ENCODE measurements at places on chromosomes 7 and 10.

- DNase-seq = no peak
- no peaks in the 10 kb centered on the region for H3K36me3 ChIP-seq
- no peak overlapping the region for H3K4me3 ChIP-seq
- peaks cover 4% of the 10 kb centered on the region for H3K4me1 ChIP-seq
- no peaks in the 10 kb centered on the region for H3K27me3 ChIP-seq
- no peak overlapping the region for H3K27ac ChIP-seq
Observed at GRCh38 chr7:100211342-100211780, 8.4 kb upstream of the PVRIG start.

- no peaks in the 10 kb centered on the region for H3K36me3 ChIP-seq
- peak overlapping the region; percentile 42 for H3K27ac ChIP-seq
- H3K4me1 ChIP-seq = peaks cover 43% of the 10 kb centered on the region
- no peaks in the 10 kb centered on the region for H3K27me3 ChIP-seq
Observed at GRCh38 chr7:121020249-121020988, 31.9 kb downstream of the CPED1 start.

GRCh38 chr10:4470231-4470835 lies 355.7 kb upstream of the AKR1E2 start:
- H3K36me3 ChIP-seq = no peaks in the 10 kb centered on the region
- DNase-seq = no peak
- H3K27me3 ChIP-seq = no peaks in the 10 kb centered on the region
- no peak overlapping the region for H3K27ac ChIP-seq

GRCh38 chr7:150986099-150986512 lies 4.7 kb upstream of the NOS3 start:
- DNase-seq = no peak
- no peak overlapping the region for H3K4me3 ChIP-seq
- no peak overlapping the region for H3K27ac ChIP-seq
- peaks cover 14% of the 10 kb centered on the region for H3K4me1 ChIP-seq
- no peaks in the 10 kb centered on the region for H3K36me3 ChIP-seq
- H3K27me3 ChIP-seq = no peaks in the 10 kb centered on the region

DNA sequence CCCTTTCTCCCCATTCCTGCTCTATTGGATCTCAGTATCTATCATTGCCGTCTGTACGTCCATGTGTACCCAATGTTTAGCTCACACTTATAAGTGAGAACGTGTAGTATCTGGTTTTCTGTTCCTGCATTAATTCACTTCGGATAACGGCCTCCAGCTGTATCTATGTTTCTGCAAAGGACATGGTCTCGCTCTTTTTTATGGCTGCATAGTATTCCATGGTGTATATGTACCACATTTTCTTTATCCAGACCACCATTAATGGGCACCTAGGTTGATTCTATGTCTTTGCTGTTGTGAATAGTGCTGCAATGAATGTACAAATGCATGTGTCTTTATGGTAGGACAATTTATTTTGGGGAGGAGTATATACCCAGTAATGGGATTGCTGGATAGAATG lies 94.4 kb upstream of the MPP7 start:
- peaks cover 12% of the 10 kb centered on the region for H3K4me1 ChIP-seq
- H3K27ac ChIP-seq = no peak overlapping the region
- no peak for DNase-seq
- H3K4me3 ChIP-seq = no peak overlapping the region
- H3K27me3 ChIP-seq = no peaks in the 10 kb centered on the region

- H3K27ac ChIP-seq = peak within 1 kb of the TSS; percentile 91
- no peaks in the 10 kb centered on the region for H3K36me3 ChIP-seq
- peak within 1 kb of the TSS; percentile 73 for H3K4me3 ChIP-seq
- no peak for DNase-seq
Observed at GRCh38 chr10:114404171-114405010, at the start of gene AFAP1L2. TSS of gene AFAP1L2 (minus strand) at chr10:114404502. CDS start at chr10:114404455, 47 bp downstream.

DNA sequence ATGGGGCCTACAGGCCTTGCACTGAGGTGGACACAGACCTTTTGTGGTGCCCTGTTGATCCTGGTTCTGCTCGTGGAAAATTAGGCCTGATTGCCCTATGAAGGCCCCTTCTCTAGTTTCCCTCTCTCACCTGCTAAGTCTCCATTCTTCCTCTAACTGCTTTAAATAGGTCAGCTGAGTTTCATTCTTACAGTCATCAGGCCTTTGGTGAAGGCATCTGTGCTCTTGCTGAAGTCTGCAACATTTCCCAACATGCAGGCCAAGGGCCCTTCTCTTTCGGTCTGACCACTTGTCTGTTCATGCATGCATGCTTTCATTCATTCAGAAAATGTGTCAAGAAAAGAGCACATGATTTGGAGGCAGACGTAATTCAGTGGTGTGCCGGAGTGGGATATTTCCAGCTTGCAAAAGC lies 244.0 kb downstream of the BUB3 start:
- no peak for DNase-seq
- no peak overlapping the region for H3K4me3 ChIP-seq
- H3K36me3 ChIP-seq = no peaks in the 10 kb centered on the region
- H3K27ac ChIP-seq = no peak overlapping the region
- no peaks in the 10 kb centered on the region for H3K4me1 ChIP-seq
- H3K27me3 ChIP-seq = no peaks in the 10 kb centered on the region

DNA sequence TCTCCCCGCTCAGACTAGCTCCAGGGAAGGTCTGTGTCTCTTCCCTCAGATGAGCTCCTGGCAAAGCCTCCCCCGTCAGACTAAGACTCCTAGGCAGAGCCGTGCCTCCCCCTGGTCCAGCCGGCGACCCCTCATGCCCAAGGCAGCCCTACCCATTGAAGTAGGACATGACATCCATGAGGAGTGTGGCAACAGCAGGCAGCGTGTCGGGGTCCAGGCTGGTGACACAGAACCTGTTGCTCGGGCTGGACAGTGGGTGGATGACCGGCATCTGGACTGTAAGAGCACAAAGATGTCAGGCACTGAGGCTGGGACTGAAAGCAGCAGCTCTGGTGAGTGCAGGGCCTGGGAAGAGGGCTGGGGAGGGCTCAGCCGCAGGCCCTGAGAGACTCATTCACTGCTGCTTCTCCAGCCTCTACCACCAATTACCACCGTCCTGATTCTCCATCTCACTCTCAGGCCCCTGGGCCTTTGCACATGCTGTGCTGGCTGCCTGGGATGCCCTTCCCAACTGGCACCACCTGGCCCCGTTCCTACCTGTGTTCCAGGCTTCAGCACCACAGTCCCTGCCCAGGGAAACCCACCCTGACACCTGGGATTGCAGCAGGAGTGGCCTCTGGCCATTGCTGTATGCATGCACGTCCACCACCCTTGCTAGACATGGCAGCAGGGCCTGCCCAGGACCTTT lies 2.8 kb downstream of the PVRIG start:
- no peak for DNase-seq
- H3K4me3 ChIP-seq = no peak overlapping the region
- H3K27me3 ChIP-seq = no peaks in the 10 kb centered on the region
- H3K36me3 ChIP-seq = no peaks in the 10 kb centered on the region

- H3K4me1 ChIP-seq = no peaks in the 10 kb centered on the region
- no peaks in the 10 kb centered on the region for H3K36me3 ChIP-seq
- H3K27ac ChIP-seq = no peak overlapping the region
Observed at GRCh38 chr7:88628363-88629085, 131.0 kb upstream of the ZNF804B start.

- H3K27ac ChIP-seq = no peak overlapping the region
- no peaks in the 10 kb centered on the region for H3K36me3 ChIP-seq
- no peaks in the 10 kb centered on the region for H3K4me1 ChIP-seq
Observed at GRCh38 chr10:94320285-94320914, 42.3 kb downstream of the NOC3L start.

DNA sequence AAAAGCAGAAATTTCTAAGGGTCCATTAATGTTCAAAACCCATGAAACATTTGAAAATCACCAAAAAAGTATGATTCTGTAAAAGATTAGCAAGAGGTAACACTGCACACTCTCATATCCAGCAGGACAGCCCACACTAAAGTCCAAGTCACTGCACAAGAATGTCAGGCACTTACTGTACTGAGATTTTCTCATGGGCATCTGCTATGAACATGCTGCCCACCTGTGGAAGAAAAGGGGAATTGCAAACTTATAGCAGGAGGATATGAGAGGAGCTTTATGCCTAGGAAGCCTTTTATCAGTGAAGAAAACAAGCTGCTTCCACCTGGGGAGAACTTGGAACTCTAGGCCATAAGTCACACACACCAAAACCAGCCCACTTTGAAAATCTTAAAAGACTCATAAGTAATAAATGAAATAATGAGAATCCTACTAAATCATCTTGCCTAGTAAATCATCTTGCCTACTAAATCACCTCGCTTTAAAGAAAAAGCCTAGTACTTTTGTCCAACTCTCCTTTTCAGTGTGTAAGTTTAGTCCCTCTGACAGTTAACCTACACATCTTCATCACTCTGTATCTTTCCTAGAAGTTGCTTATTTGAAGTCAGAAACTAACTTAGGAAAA lies 46.1 kb downstream of the ARMH3 start:
- no peaks in the 10 kb centered on the region for H3K27me3 ChIP-seq
- no peaks in the 10 kb centered on the region for H3K4me1 ChIP-seq
- H3K4me3 ChIP-seq = no peak overlapping the region
- peak; percentile 84 for DNase-seq
- peaks cover 34% of the 10 kb centered on the region for H3K36me3 ChIP-seq

DNA sequence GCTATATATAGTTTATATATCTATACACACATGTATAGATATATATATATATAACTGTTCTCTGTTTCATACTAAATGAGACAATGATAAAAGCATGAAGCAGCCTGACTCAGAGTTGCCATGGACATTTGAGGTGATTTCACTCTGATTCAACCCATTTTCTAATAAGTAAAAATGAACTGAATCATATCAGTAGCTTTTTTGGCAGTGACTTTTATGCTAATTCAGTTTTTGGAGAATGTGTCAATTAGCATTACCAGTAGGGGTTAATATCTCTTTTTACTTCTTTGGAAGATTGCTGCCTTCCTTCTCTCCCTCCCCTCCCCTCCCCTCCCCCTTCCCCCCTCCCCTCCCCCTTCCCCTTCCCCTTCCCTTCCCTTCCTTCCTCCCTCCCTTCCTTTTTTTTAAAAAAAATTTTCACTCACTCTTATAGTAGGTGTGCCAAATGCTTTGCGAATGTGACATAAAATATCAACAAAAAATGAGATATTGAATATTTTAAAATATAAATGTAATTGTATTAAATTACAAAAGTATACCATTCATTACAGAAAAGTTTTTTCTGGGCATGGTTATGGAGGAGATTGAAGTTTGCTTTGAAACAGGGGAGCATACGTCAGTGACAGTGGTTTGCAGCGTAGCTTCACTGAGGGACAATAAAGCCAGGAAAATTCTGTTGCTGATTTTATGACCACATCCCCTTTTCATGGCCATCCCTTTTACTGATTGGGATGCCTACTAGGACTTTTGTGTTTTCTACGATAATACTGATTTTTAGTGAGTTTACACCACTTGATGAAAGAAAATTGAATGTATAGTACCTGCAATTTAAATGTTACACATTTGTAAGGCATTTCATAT lies 64.0 kb upstream of the KLF6 start:
- H3K27ac ChIP-seq = peak overlapping the region; percentile 93
- H3K27me3 ChIP-seq = no peaks in the 10 kb centered on the region
- peaks cover 40% of the 10 kb centered on the region for H3K4me1 ChIP-seq
- no peak for DNase-seq
- H3K4me3 ChIP-seq = no peak overlapping the region

DNA sequence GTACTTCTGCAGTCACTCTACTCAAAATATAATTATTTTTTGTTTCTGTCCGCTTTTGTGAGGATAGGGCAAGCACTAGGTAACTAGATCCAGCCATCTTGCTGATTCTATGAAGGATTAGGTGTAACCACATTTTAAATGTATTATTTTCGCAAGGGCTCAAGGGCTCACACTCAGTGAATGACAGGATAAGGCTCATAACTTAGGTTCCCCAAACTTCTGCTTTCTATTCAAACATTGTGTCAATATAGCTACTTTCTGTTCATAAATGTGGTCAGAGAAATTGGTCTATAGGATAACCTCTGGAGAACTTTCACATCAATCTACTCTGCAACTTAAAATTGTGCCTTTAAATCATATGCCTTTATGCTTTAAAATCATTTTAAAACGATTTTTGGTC lies 1141.2 kb downstream of the SORCS1 start:
- H3K27ac ChIP-seq = no peak overlapping the region
- no peak overlapping the region for H3K4me3 ChIP-seq
- no peak for DNase-seq
- H3K36me3 ChIP-seq = no peaks in the 10 kb centered on the region
- H3K27me3 ChIP-seq = no peaks in the 10 kb centered on the region
- no peaks in the 10 kb centered on the region for H3K4me1 ChIP-seq
